ENCODE measurements at places on chromosomes 6 and 20.
A peak's percentile ranks its signal among the peaks of the same experiment; 100 is the strongest.

- no peak for DNase-seq
Observed at GRCh38 chr6:157951828-157952227, 29.8 kb upstream of the SYNJ2 start.

- peak; percentile 21 for DNase-seq
Observed at GRCh38 chr20:46357030-46357514, 48.8 kb upstream of the CDH22 start.

DNA sequence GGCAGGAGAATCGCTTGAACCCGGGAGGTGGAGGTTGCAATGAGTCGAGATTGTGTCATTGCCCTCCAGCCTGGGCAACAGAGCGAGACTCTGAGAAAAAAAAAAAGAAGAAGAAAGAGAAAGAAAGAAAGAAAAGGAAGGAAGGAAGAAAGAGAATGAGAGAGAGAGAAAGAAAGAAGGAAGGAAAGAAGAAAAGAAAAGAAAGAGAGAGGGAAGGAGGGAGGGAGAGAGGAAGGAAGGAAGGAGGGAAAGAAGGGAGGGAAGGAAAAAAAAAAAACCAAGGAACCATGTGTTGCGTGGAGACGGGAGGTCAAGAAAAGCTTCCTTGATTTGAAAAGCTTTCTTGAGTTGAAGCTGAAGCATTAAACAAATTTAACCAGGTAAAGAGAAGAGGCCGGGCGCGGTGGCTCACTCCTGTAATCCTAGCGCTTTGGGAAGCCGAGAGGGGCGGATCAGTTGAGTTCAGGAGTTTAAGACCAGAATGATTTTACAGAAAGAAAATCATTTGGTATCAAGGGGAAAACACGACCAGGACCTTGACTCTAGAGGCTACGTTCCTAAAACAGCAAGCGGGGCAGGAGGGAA lies 90.5 kb upstream of the PRSS16 start:
- no peak for DNase-seq

DNA sequence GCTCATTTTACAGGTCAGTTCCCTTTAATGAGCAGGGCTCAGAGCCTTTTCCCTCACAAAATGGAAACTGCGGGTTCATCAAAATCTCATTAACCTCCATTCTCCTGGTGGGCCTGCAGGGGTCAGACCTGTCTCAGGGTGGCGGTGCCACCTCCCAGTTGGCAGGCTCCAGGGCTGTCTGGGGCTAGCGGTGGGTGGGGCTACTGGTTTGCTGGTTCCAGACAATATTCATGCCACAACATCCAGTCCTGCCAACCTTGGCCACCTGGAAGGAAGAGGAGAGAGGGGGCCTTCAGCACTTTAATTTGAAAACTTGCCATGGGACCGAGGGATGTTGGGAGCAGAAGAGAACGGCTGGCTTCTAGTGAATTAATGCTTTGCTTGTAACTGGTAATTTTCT lies 41.9 kb upstream of the CTNNBL1 start:
- DNase-seq = peak; percentile 86

DNA sequence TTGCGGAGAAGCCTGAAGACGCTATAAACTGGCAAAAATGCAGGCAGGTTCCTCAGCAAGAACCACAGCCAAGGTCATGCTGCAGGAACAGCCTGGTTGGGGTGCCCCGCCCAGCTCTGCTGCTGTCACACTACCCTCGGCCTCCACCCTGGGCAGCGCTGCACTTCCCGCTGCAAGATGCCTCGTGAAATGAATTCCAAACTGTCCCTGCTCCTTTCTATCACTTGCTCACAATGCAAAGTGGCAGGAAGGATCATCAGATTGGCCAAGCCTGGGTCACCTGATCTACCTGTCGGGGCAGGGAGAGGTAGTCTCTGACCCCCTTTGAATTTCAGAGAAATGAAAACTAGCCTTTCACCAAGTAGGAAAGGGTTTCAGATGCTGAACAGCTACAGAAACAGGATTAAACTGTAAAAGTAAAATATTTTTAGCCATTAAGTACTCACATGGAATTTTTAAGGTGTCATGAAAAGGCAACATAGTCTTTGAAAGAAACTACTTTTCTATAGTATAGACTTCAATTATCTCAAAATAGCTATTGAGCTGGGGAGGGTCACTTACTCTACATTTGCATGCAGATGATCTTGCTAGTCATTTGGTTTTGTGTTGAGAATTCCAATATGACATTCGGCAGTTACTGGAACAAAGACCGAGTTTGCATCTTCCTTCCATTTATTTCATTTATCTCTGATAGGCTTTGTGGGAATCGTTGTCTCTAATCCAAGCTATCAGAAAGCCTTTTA lies 236.4 kb upstream of the ASCC3 start:
- DNase-seq = no peak

GRCh38 chr6:89610149-89610642 lies 28.4 kb downstream of the LYRM2 start:
- peak; percentile 36 for DNase-seq

DNA sequence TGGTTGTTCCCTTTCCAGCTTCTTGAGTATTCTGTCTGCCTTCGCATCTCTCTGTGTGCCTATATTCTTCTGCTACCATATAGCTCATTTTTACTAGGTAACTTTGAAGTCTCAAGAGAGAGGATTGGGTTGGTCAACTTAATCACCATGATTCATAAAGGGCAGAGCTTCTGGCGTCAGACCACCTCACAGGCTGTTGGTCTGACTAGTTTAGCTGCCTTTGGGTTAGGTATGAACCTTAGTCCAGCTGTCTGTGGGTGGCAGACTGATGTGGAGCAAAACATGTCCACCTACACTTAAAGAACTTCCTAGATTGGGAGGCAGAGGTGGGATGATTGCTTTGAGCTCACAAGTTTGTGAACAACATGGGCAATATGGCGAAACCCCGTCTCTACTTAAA lies 192.2 kb upstream of the SGK1 start:
- DNase-seq = no peak

GRCh38 chr6:167113047-167113754 lies 9.7 kb upstream of the CCR6 start:
- no peak for DNase-seq

GRCh38 chr6:121694801-121695251 lies 259.4 kb downstream of the GJA1 start:
- no peak for DNase-seq

DNA sequence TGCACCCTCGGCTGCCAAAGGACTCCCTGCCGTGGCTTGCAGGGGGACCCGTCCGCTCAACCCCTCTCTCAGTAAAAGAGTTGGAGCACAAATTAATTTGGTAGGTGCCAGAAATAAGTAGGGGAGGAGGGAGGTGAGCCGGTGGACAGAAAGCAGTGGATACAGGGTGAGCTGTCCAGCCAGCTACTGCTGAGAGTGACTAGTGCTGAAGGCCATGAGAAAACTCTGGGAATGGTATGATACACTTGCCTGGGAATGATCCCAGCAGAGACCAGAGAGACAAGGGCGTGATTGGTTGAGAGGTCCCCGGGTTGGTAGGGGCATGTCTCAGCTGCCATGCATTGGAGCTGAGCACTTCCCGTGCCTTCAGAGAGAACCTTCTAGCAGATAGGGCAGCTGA lies 15.7 kb downstream of the FOXQ1 start:
- DNase-seq = no peak

DNA sequence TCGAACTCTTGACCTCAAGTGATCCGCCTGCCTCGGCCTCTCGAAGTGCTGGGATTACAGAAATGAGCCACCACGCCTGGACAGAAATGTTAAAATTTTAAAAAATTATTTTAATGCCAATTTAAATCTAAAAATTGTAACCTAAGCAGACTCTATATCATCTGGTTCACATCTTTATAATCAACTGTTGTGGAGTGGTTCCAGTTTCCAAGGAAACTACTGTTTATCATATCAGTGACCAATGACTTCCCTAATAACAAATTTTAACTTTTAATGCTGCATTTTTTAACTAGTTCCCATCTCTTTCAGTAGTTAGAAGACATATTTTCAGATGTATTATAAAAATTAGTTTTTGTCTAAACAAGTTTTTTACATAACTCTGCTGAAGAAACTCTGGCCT lies 5.2 kb upstream of the BTN3A2 start:
- no peak for DNase-seq

DNA sequence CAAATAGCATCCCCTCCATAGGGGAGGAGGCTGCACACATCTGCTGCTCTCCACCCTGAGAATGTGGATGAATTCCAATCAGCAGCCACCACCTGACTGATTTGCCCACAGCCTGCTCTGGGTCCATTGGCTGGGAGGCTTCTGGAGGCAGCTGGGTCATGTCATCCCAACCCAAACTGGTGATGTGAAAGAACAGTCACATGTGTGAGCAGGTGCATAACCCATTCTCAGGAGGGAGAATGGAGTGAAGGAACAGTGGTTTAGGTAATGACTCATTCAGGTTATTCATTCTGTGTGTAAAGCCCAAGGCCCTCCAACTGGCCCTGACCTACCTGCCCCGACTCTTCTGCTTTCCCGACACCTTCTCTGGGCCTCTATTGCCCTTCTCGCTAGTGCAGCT lies 90.9 kb upstream of the GCM1 start:
- DNase-seq = no peak

DNA sequence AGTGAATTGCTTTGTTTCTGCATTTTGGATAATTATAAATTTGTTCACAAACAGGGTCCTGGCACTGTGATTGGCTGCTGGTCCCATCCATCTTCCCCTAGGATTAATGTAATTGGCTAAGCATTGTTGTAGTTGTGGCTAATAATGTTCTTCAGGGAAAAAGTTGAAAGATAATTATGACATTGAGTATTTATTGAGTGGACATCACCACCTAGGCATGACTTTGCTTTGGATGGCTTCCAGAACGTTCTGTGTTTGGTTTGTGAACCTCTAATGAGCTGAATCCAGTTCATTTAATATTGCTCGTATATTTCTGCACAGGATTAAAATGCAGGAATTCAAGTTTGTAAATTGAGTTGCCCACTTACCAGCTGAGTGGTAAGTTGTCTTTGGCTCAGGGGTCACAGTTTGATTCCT lies 55.1 kb downstream of the ARID1B start:
- DNase-seq = no peak

GRCh38 chr6:149869275-149869892 lies 5.2 kb upstream of the LRP11 start:
- DNase-seq = no peak

GRCh38 chr20:48336597-48336996 lies 491.2 kb downstream of the PREX1 start:
- DNase-seq = no peak

DNA sequence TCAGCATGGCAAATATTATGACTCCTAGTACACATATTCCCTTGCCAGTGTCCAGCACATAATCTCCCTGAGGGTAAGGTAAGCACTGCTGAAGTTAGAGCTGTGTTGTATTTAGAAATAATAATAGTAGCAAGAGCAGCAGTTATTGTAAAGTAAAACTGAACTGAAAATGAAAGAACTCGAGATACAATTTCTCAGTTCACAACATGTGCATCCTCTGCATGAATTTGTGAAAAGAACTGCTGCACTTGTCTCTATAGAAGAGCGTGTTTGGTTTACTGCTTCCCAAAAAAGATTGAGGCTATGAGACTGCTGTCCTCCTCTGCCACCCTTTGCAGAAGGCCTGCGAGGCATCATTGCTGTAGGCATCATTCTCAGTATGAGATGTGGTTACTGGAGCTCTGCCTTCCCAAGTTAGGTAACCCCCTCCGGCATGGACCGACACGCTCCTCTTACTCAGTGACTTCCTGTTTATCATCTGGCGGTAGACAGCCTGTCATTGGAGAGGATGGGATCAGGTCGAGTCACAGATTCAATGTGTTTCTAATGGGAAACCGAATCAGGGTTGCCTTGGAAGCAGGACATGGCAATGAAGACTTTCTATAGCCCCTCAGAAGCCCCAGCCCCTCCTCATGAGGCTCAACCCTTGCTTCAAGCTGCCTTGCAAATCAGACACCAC lies 48.1 kb downstream of the SLC24A3 start:
- no peak for DNase-seq

DNA sequence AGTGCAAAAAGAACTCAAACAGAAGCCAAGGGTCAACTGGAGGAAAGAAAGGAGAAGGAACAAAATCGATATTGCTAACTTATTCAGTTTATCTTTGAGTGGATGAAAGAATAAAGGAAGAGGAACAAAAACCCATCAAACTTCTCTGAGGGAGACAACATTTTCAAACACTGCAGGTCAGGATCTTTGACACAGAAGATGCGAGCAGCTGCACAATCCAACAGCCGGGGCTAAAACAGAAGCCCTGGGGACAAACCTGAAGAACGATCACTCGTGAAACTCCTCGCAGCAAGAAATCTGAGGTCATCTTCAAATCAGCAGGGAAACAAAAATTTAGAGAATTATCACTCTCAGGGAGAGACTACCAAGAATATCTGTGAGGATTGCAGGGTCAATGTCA lies 14.2 kb downstream of the SLC23A2 start:
- no peak for DNase-seq

DNA sequence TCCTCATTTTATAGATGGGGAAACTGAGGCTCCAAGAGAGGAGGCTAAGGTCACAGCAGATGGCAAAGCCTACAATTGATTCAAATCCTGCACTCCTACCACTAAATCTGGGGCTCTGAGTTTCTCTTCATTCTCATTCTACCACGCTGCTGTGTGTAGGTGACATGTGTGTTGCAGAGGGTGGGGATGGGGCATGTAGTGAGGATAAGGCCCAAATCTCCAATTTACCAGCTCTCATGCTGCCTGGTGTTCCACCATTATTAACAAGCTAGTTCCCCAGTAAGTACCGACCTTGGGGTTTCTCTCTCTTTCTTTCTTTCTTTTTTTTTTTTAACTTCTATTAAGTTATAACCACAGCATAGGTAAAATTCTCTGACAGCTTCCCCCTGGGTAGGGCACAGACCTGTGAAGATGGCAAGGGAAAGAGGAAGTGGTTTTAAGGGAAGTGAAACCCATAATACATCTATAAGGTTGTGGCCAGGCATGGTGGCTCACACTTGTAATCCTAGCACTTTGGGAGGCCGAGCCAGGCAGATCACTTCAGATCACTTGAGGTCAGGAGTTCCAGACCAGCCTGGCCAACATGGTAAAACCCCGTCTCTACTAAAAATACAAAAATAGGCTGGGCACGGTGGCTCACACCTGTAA lies 13.0 kb upstream of the MATN4 start:
- DNase-seq = no peak

DNA sequence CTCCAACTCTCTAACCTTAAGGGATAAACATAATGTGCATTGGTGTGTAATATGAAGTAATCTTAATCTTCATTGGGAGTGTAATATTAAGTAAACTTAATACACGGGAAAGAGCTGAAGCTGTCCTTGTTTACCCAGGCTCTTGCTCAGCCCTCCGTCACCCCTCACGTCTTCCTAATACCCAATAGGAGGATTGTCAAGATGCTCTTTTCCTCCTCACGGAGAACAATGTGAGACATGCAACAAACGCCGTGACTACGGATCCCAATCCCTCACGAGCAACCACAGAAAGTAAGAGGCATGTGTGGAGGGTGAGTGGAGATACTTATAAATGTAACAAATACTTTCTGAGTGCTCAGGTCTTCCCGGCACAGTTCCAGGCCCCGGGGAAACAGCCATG lies 11.0 kb downstream of the KIF16B start:
- no peak for DNase-seq

GRCh38 chr6:16105854-16106253 lies 23.0 kb upstream of the MYLIP start:
- no peak for DNase-seq

GRCh38 chr20:32436968-32437367 lies 78.8 kb downstream of the ASXL1 start:
- DNase-seq = no peak

- DNase-seq = no peak
Observed at GRCh38 chr6:21085643-21086042, 507.9 kb upstream of the SOX4 start.

Measured in NCI-H524 (cell line).